ENCODE measurements at places on chromosomes 1 and 21. TPM values are rescaled to one million over a fixed set of nuclear protein-coding genes. Genes with fewer than 3 reads are reported as not detected.

Gene RGS7
- 6.4 TPM for polyA plus RNA-seq

Gene ICOSLG
- polyA plus RNA-seq = 6.9 TPM

Gene ETV3L
- polyA plus RNA-seq = not detected

Gene RIPPLY3
- polyA plus RNA-seq = 1.6 TPM

- no peak for DNase-seq
Measured at GRCh38 chr1:193431265-193431977, 245.0 kb upstream of the B3GALT2 start.

- no peak for DNase-seq
Measured at GRCh38 chr21:36167541-36167940, 10.9 kb downstream of the DOP1B start.

DNA sequence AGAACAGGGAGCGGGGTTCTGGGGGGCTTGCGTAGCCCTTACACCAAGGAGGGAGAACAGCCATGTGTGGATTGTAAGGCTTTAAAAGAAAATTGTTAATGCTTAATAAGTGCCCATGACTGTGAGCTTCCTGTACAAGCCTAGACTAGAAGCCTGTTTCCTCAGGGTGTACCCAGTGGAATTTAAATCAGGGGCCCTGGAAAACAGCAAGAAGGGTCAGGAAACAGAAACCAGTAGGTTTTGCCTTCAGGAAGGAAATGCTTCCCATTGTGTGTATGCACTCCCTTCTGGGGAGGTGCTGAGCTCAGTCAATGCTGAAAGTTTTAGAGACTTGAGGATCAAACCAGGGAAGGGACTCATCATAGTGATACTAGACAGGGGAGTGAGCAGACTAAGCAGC lies 12.7 kb downstream of the UTP11 start:
- DNase-seq = no peak

DNA sequence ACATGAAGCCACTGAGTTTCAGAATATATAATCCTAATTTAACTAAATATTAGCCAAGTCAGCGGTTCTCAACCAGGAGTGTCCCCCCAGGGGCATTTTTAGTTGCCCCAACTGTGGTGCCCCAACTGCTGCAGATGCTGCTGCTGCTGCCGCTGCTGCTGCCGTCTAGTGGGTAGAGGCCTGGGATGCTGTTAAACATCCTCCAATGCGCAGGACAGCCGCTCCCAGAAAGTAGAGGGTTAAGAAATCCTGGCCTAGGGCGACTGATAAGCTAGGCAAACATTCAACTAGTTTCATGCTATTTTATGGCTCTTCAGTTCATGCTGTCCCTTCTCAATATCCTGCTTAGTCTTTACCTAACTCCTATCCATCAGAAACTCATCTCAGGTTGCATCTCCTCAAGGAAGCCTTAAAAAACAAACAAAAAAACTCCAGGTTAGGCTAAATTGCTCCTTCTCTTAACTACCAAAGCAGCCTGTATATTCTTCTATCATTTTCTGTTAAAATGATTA lies 9.9 kb upstream of the DCAF6 start:
- DNase-seq = no peak

Measured in right renal cortex interstitium (tissue), 3 donors.